Fibroblast of skin of back (primary cell): ENCODE measurements at places on chromosomes 4 and X.
A peak's percentile ranks its signal among the peaks of the same experiment; 100 is the strongest.

DNA sequence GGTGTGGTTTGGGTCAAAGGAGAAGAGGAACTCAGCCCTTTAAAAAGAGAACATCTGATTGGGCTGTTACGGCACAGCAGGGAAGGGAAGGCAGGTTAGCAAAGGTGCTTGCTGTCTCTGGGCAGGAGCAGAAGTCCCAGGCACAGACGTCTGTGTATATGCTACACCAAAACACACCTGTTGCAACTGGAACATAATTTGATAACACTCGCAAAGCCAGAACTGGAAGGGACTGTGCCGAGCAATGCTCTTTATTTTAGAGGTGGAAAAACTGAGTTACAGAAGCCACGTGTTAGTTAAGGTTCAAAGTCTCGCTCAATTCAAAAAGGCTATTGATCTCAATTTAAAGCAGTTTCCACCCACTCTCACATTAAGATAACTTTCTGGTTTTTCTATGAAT lies 2.2 kb upstream of the FAM114A1 start:
- DNase-seq: no peak

DNA sequence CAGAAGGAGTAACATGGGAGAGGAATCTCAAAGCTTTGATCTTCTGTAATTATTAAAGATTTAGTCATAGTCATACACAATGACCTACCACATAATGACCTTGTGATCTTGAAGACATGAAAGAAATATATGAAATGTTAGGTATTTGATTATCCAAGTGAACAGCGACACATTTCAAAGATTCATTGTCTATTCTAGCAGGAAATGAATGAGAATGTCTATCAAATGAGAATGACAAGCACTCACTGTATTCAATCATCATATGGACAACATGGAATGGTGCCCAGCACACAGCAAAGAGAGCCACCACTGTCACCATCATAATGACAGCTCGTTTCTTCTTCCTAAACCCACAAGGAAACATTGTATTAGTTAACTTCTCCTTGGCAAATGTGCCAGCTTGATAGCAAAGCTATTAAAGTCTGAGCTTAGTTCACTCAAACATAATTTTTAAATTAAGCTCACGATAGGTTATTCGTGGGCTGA lies 50.6 kb downstream of the QRFPR start:
- DNase-seq: no peak

GRCh38 chr4:133014473-133015135 lies 134.5 kb upstream of the PCDH10 start:
- no peak for DNase-seq

DNA sequence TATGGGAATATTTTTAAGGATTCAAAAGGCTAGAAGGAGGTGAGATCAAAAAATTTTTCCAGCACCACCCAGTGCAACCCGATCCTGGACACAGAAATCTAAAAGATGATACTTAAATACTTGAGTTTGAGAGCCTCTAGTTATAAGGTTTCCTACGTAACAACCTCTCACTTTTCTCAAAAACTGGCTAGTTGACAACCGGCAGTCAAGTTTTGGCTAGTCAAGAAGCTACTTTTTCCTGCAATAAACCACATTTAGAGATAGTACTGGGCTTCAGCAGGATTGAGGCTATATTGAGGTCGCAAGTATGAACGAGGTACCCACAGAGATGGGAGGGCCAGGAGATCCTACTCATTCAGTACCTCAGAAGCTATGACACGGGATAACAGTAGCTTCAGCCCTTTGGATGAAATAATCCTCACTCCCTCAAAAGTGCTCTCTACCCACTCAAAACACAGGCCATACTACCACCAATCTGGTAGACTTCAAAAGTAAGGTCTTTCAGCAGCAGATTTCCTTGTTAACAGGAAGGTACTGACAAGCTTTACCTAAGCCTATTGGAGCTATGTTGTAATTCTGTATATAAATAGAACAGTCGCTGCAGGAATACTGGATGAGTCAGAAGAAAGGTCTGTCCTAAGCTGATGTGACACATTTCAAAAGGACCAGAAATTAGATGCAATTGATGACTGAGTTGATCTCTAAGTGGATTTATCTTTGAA lies 1.5 kb upstream of the TSPAN5 start:
- DNase-seq: peak; percentile 66

DNA sequence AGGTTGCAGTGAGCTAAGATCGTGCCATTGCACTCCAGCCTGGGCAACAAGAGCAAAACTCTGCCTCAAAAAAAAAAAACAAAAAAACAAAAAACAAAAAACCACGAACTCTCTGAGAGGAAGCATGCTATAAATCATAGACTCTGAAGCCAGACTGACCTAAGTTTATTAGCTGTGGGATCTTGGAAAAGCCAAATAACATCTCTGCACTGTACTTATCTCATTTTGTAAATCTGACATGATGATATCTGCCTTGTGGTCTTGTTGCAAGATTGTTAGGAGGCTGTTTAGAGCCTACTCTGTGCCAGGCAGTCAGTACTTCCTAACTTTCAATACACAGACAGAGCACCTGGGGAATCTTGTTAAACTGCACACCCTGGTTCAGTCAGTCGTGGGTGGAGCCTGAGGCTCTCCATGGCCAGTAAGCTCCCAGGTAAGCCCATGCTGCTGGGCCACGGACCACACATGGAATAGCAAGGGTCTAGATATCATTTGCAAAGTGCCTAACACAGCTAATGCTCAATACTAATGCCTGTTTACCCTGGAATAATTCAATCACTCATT lies 107.6 kb upstream of the SMIM10 start:
- DNase-seq: no peak

DNA sequence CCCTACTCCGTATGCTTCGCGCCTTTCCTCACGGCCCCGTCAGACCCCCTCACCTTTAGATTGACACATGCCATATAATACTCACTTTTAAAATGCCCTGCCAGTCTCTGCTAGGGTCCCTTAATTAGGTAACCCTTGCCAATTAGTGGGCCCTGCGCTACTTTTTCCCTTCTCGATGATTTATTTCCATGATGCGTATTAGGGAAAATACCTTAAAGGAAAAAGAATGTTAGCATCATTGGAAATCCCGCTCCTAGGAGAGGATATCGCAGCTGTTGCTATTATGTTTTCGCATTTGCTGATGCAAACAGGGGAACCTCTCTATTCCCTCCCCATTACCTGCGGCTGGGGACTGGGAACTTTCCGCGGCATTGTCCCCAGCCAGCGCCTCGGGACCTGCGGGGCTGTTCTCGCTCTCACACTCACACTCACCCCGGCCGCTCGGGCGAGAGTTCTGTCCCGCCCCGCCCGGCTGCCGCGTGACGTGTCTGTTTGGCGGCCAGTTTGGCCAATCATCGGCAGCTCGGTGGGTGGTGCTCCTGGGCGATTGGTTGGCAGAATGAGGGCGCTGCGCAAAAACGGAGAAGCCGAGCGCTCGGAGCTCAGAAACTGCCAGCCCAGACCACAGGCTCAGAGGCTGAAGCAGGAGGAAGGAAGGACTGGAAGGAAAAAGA lies at the start of gene PCDH10:
TSS of gene PCDH10 (plus strand) at position 605 of the 674 bp plus-strand sequence. CDS start 847 bp downstream, outside the sequence.
- DNase-seq: peak; percentile 95

GRCh38 chrX:133639726-133640125 lies 224.4 kb upstream of the GPC4 start:
- DNase-seq: no peak
